H9 (cell line): ENCODE measurements at places on chromosomes 12 and 14.

DNA sequence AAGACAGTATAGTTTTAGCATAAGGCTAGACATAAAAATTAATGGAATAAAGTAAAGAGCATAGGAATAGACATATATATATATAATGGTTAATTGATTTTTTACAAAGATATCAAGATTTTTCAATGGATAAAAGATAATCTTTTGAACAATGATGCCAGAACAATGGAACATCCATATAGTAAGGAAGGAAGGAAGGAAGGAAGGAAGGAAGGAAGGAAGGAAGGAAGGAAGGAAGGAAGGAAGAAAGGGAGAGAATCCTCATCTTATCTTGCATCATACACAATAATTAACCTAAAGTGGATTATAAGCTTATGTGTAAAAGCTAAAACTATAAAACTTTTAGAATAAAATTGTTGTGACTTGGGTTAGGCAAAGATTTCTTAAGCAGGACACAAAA lies 9.8 kb upstream of the NELL2 start:
- DNase-seq = no peak

- DNase-seq = no peak
Measured at GRCh38 chr14:67785270-67786109, 30.9 kb downstream of the ZFYVE26 start.

DNA sequence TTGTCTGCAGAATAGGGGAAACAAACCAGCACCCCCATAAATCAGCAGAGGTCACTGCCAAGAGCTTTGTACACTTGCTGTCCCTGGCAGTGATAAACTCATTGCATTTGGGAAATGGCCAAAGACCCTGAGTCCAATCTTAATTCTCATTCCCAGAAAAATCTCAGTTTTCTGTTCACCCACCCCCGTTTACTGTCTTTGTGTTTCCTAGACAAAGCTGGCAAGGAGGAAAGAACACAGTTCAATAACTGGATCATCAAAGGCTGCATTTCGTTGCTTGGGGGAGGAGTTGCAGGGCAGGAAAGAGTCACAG lies 365.1 kb downstream of the DPF3 start:
- DNase-seq = no peak

DNA sequence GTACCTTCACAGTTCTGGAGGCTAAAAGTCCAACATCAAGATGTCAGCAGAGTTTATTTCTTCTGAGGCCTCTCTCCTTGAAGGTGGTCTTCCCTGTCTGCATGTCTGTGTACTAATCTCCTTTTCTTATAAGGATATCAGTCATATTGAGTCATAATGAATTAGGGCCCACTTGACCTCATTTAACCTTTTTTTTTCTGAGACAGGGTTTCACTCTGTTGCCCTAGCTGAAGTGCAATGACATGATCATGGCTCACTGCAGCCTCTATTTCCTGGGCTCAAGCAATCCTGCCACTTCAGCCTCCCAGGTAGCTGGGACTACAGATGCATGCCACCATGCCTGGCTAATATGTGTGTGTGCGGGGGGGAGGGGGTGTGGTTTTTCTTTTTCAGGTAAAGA lies 41.7 kb downstream of the PPM1H start:
- no peak for DNase-seq

GRCh38 chr14:82595466-82595865 lies 1061.8 kb upstream of the SEL1L start:
- DNase-seq = no peak

- no peak for DNase-seq
Measured at GRCh38 chr12:22215467-22216253, 118.8 kb downstream of the ST8SIA1 start.
